ENCODE measurements at places on chromosomes 2 and 18. TPM values are rescaled to one million over a fixed set of nuclear protein-coding genes. Genes with fewer than 3 reads are reported as not detected.

DNA sequence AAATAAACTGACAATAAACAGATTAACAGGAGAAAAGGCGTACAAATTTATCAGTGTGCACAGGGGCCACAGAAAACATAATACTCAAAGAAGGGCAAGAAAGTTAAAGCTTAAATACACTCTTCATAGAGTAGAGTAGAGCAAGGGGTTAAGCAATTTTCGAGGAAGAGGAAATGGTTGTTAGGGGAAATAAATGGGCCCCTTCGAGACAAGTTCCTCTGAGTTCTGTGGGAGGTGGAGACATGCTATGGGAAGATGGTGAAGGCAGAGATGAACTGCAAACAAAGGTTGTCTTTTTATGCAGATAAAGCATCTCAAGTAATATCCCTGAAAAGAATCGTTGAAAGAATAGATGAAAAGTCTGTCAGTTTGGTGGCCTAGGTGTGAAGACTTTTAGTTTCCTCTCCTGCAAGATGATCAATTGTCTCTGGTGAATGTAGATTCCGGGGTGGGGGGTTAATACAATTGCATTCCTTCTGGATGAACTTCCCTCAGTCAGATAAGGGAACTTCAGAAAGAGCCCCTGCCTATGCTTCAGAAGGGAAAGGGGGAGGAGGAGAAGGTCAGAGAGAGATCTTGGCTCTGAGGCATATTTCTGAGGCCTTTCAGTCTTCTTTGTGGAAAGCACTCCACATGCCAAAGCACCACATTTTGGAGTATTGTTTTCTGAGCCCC, 127.0 kb downstream of the METTL4 start:
- no peak for DNase-seq

GRCh38 chr2:17877811-17878280, 621 bp upstream of the KCNS3 start:
- DNase-seq = no peak

DNA sequence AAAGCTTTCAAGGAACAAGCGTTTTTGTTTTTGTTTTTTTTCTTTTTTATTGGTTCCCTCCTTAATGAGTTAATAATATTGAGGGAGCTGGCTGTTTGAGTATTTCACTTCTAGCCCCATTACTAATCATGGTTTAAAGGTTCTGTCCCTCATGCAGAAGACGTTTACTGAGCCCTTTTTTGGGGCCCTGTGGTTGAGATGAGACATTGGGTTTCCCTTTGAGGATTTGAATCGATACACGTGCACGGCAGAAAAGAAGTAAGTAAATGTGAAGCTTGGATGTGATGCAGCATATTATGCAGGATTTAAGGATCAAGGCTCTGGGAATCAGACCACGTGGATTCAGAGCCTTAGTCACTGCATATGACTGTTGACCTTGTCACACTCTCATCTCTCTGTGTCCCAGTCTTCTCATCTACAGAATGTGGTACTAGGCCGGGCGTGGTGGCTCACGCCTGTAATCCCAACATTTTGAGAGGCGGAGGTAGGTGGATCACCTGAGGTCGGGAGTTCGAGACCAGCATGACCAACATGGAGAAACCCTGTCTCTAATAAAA, 1.0 kb upstream of the CHST10 start:
- DNase-seq = no peak

GRCh38 chr2:233386382-233387041, 32.2 kb downstream of the DGKD start:
- no peak for DNase-seq

- DNase-seq = peak; percentile 48
These were observed 31.7 kb downstream of the HRH4 start for GRCh38 chr18:24491927-24492834.

DNA sequence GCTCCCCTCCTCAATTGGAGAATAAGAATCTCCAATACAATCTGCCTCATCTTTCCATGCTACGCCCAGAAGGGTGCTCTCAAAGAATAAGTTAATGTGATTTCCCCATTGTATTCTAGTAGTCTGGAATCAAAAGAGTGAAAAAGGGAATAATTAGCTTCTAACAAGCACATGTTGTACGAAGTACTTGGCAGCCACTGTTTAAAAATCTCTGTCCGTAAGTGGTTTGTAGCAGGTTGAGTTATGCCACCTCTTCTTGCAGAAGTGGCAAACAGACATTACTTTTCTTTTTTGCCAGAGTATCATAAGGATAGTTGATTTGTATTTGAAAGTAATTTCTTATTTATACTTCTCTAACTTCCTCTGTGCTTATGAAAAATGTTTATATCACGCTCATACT, 184.7 kb downstream of the CD226 start:
- DNase-seq = no peak

DNA sequence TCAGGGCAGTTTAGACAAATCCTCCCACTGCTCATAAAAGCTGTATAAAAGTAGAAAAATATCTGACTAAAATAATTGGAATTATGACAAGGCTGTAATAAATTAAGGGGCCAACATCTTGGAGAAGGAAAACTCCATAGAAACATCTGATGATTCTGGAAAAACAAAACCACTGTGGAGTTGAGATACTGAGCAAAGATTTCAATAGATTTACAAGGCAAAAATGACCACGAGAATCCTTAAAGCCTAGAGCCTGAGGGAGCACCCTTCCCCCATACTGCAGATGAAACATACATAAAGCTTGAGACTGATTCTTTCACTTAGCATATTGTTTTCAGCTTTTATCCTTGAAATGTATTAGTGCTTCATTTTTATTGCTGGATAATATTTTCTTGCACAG, 286.4 kb upstream of the MMADHC start:
- DNase-seq = no peak

- DNase-seq = no peak
These were observed 22.2 kb downstream of the TSN start for GRCh38 chr2:121777699-121778058.

DNA sequence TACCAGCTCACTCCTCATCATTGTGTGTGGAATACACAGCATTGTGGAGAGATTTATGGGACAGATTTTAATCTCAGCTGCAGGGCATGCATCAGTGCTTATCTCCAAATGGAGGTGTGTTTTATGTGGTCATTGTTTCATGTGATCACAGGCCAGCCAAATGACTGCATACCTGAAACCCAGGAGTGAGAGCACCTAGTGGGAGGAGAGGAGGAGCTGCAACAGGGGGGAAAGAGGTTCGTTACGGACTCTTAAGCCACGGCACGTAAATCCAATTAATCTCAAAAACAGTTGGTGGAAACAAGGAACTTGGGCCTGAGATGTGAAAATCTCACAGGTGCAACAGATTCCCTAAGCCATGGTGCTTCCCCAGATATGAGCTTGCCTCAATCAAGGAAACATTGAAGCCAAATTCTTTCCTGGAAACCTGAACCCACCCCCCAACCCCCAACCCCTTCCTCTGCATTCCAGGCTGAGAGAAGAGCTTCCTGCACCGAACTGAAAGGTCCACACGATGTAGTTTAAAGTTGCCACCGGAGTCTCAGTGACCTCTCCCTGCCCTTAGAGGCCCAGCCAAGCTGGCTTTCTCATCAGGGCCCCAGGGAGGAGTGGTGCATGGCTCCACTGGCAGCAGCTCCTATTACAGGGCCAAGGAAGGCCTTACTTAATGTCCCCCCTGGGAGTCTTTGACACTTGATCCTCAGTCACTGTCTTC, 167.4 kb downstream of the C1D start:
- peak; percentile 63 for DNase-seq

- no peak for DNase-seq
These were observed 454.2 kb upstream of the HNRNPA3 start for GRCh38 chr2:176758426-176758825.

DNA sequence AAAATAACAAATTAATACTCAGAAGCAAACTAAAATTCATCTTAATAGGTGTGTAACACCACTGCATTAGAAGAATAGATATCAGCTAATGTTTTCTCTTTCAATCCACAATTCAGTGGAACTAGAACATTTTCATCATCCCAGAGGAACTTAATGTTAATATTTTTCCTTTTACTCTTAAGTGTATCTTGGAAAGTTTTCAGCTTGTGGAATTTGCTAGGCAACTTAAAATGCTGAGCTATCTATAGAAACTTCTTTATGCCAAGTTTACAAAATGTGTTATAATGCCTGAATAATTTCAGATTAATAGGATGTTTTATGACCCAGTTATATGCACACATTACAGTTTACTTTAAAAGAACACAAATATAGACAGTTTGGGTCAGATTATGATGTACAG, 86.6 kb upstream of the FAM237A start:
- no peak for DNase-seq

DNA sequence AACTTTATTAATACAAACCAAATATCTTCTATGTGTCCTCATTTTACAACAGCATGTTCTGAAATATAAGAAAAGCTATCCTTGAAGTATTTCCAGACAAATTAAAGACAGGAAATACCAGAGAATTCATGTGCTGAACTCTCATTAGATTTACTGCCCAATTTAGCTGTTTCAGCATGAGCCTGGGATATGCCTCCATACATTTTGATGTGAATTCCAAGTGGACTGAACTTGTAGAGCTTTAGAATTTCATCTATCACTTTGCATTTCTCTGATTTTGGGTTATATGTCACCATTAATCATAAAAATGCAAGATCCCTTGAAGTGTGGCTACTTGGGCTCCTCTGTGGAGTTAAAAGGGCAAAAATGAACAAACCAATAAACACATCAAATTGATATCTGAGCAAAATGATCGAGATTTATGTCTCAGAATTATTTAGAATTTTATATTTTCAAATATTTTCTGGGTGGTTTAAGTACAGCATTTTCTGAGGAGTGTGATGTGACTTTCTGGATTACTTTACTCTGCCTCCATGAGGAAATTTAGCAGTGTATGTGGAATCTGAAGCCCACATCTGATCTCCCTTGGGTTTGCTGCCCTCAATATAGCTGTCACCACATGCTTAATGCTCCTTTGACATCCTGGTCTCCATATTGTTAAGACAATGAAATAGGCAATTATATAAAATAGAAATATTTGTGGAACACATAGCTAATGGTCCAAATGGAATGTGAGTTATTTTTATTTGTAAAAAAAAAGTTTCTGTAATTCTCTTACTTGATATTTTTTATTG, 206.6 kb upstream of the RBMS1 start:
- peak; percentile 29 for DNase-seq

DNA sequence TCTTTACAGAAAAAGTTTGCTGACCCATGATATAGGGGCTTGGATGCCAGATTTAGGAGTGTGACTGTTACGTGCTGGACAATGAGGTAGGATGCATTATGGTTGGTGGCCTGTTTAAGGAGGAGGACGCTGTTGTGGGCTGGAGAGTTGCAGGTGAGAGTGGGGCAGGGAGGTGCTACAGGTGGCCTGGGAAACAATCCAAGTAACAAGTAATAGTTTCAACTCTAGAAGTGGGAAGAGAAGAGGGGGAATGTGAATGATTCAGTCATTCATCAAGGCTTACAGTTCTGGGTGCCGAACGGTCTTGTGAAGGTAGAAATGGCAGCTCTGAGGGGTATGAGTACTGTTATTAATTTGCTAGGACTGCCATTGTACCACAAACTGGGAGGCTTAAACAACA, 6.2 kb downstream of the FABP1 start:
- no peak for DNase-seq

GRCh38 chr2:174121175-174121574, 127.2 kb downstream of the OLA1 start:
- no peak for DNase-seq

The TSGA10 gene
- polyA plus RNA-seq = 19.9 TPM

The PAX3 gene
- not detected for polyA plus RNA-seq

The LRATD1 gene
- 38.4 TPM for polyA plus RNA-seq

The SS18 gene
- 105 TPM for polyA plus RNA-seq

The EN1 gene
- polyA plus RNA-seq = not detected

The CTNNA2 gene
- 4.3 TPM for polyA plus RNA-seq

The SP140L gene
- polyA plus RNA-seq = 14.1 TPM

The SIGLEC15 gene
- 0.52 TPM for polyA plus RNA-seq
